MCF 10A (cell line): ENCODE measurements at places on chromosomes 5 and 9. TPM values are rescaled to one million over a fixed set of nuclear protein-coding genes. Genes with fewer than 3 reads are reported as not detected.

Gene NIM1K
- not detected in 2 replicates for total RNA-seq

Gene TSSK1B
- total RNA-seq: 0.35 and 0.39 TPM in 2 replicates

DNA sequence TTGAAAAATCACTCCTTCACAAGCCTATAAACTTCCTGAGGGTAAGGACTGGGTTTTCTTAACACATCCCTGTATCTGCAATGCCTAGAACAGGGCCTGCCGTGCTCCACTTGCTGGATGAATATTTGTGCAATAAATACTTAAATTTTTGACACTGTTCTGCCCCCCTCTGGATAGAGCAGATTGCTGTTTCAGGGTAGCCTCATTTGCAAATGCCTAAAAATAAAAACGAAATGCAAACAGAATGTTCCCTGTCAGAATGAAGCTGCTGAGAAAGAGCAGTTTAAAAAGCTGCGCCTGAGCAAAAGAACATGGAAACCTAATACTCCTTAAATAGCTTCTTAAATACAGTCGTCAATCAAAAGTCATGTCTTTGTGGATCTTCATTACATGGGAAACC, 385.3 kb downstream of the PRELID2 start:
- no peak for DNase-seq

- DNase-seq: no peak
Measured at GRCh38 chr9:123111427-123112014, 78.1 kb downstream of the GPR21 start.

GRCh38 chr9:35738186-35738585, 5.7 kb downstream of the CREB3 start:
- no peak for DNase-seq
